ENCODE measurements at places on chromosomes 4 and X.

DNA sequence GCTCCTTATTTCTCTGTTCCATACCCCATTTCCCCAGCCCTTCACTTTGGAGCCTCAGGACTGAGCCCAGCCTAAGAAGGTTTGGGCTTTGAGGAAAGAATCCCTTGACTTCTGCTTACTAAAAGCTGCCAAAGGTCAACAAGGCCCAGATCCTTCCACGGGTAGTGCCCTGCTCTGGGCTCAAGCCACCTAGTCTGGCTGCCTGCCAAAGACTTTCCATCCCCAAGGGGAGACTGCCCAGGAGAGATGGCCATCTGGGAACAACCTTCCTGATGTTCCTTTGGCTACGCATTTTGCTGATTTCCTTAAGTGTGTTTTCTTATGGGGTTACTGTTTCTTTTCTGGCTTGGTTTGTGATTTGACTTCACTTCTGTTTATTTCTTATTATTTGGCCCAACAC lies 49.8 kb upstream of the NDP start:
- no peak for DNase-seq

DNA sequence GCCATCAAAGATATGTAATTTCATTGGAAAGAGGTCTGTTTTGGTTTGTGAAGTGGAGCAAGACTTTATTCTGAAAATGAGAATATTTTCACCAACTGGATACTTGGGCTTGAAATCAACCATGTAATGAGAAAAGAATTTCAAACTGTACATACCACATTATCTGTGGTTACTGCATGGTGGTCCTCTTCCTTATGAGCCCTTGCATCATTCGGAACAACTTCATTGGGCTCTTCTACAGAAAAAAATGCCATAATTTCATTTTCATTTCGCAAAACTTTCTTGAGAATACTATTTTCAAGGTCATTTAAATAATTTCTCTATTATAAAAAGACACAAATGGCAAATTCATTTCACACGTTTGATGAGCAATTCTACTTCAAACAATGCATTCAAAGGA lies 148.6 kb upstream of the RPS6KA6 start:
- no peak for DNase-seq

- DNase-seq = no peak
These were observed 354.9 kb downstream of the GPAT3 start for GRCh38 chr4:83890816-83891215.

DNA sequence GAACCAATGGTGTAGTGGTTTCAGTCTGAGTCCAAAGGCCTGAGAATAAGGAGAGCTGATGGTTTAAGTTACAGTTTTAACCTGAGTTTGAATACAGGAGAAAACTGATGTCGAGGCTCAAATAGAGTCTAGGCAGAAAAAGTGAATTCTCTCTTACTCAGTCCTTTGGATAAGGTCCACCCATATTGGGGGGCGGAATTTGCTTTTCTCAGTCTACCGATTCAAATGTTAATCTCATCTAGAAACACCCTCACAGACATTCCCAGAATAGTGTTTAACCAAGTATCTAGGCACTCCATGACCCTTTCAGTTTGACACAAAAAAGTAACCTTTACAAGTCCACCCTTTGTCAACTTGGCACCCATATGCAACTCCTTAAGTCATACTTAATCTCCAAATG lies 216.0 kb downstream of the GRID2 start:
- DNase-seq = no peak

DNA sequence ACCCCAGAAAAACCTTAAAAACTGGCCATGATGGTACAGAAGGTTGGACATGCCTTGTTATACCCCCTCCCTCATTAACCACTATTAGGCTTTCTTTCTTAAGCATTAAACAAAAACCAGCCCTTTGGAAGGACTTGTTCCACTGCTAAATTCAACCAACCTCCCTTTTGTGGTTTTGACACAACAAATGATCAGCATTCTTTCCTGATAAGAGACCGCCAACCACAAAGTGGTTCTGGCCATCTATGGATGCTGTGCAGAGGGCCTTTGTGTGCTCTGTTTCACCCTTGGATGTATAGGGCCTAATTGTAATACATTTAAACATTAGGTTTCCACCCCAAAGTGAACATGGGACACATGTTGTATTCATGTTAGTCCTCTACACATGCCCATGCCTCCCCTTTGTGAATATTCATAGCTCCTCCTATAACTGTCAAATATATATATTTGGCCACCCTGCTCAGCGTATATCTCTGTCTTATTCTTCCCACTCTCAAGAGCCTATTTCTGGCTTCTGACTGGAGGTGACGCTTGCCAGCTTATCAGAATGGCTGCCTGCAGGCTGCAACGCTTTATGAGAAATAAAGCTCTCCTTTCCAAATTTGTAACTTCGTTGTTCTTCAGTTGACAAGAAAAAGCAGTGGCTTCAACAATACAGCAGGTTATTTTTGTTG lies 126.6 kb downstream of the NPNT start:
- DNase-seq = no peak

DNA sequence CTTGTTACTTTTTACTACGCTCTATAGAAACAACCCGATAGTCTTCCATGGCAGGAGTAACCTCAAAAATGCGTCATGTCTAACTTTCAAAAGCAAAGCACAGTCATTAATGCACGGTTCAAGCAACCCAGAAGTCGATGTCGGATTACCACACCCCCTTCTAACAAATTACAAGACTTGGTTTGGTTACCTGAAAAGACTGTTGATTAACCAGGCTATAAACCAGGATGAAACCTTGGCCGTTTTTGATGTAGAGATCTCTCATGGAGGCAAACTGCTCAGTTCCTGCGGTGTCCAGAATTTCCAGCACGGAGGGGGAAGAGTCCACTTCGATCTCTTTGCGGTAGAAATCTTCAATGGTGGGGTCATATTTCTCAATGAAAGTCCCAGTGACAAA lies 2.4 kb downstream of the RAP2C start:
- no peak for DNase-seq

DNA sequence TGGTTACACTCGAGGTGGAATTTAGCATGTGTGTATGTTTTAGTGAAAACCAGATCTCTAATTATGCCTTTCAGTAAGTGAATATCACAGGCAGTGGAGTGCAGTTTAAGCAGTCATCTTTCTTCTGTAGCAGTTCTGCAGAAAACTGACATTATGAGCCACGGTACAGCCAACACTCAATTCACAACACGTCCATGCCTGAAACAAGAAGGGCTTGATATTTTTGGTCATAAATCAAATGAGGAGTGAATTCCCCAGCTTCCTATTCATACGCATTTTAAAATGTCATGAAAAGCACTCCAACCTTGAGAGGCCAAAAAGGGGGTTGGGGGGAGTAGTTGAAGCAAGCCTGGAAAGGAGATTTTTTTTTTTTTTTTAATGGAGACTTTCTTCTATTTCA lies 316.7 kb downstream of the ARHGAP10 start:
- DNase-seq = no peak

GRCh38 chrX:149230689-149231088 lies 274.4 kb downstream of the IDS start:
- DNase-seq = no peak

DNA sequence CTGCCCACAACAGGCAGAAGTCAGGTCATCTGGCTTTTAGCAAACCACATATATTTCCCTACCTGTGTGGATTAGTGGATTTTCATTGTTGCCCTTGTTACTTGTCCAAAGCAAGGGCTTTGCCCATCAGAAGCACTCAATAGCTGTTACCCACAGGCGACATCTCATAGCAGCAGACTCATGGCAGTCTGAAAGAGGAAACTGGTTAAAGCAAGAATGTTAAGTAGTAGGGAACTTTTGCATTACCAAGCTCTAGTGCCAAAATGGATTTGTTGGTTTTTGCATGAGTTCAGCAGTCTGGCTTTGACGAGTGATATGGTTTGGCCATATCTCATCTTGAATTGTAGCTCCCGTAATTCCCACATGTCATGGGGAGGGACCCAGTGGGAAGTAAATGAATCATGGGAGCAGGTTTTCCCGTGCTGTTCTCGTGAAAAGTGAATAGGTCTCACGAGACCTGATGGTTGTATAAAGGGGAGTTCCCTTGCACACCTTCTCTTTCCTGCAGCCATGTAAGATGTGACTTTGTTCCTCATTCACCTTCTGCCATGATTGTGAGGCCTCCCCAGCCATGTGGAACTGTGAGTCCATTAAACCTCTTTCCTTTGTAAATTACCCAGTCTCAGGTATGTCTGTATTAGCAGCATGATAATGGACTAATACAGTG lies 107.9 kb downstream of the GPR143 start:
- DNase-seq = no peak

GRCh38 chrX:1336948-1337779 lies 579 bp downstream of the IL3RA start:
- no peak for DNase-seq

GRCh38 chr4:32073542-32073941 lies 1353.4 kb downstream of the PCDH7 start:
- no peak for DNase-seq

- no peak for DNase-seq
These were observed 208.6 kb upstream of the TACR3 start for GRCh38 chr4:103928370-103928769.

DNA sequence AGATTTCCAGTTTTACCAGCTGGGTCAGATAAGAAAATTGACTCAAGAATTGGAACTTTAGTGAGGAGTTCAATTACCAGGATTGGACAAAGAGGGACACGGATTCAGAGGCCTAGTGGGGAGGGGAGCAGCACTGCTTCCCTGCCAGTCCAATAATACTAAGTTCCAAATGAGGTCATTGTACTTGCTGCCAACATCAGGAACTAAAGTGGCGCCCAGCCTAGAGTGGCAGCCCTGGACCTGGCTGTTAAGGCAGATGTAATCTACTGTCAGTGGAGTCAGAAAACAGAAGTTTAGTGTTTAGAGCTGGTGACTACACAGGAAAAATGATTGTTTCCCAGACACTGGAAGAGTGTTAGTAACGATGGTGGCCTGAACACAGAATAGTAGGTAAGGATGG lies 42.7 kb upstream of the RAPGEF2 start:
- DNase-seq = no peak

GRCh38 chrX:8190341-8190830 lies 19.3 kb upstream of the VCX2 start:
- no peak for DNase-seq

DNA sequence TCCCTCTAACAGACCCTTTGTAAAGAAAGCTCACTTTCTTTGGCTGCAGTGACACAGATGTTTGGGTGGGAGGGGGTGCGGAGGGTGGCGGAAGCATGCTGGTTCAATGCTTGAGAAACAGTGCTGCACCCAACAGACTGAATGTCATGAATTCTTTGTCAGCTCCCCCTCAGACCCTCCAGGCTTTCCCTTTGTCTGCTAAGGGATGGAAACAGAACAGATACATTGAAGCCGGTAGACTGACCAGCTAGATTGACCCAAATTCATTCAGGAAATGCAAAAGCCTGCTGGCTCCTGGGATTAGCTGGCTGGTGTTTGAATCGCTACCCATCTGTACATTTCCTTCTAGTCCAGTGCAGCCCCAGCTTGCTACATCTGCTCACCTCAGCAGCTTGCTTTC lies 90.8 kb upstream of the PAK3 start:
- no peak for DNase-seq

- DNase-seq = no peak
These were observed 92.8 kb upstream of the CCDC160 start for GRCh38 chrX:134144231-134144630.

- no peak for DNase-seq
These were observed 128.3 kb upstream of the STIM2 start for GRCh38 chr4:26732356-26732755.

Data from HTR-8/SVneo (cell line).